ENCODE measurements at places on chromosomes 3 and 15.
A peak's percentile ranks its signal among the peaks of the same experiment; 100 is the strongest.

DNA sequence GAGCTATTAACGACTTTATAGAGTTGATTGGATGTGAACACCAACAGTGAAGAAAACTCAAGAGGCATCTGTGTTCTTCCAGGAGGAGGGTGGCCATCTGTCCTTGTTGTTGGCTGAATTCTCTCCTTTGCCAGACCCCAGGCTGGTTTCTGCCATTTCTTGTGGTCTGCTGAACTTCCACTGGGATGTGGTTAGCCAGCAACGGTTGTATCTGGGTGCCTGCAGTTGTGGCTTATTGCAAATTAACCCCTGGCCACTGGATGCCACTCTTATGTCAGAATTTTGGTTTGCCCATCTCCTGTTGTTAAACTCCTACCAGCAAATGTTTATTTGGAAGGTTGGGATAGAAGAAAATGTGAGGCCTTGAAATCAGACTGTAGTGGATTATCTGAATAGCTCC, 163.6 kb upstream of the TBC1D5 start:
- DNase-seq: no peak

DNA sequence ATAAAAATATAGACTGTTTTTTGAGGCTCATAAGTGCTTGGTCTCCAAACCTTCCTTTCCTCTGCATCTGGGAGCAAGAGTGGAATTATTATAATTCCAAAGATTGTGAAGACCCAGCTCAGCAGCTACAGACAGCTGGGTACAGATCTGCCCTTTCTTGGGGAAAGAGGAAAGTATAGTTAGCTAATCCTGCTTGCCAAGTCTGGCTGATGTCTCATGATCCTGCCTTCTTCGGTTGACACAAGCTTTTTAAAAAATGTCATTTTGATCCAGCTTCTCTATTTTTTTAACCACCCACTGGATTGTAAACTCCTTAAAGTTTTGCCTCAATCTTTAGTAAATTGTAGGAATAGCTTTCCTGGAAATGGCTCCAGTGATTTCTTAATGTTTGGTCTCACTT, 181.1 kb downstream of the LRTM1 start:
- no peak for DNase-seq

DNA sequence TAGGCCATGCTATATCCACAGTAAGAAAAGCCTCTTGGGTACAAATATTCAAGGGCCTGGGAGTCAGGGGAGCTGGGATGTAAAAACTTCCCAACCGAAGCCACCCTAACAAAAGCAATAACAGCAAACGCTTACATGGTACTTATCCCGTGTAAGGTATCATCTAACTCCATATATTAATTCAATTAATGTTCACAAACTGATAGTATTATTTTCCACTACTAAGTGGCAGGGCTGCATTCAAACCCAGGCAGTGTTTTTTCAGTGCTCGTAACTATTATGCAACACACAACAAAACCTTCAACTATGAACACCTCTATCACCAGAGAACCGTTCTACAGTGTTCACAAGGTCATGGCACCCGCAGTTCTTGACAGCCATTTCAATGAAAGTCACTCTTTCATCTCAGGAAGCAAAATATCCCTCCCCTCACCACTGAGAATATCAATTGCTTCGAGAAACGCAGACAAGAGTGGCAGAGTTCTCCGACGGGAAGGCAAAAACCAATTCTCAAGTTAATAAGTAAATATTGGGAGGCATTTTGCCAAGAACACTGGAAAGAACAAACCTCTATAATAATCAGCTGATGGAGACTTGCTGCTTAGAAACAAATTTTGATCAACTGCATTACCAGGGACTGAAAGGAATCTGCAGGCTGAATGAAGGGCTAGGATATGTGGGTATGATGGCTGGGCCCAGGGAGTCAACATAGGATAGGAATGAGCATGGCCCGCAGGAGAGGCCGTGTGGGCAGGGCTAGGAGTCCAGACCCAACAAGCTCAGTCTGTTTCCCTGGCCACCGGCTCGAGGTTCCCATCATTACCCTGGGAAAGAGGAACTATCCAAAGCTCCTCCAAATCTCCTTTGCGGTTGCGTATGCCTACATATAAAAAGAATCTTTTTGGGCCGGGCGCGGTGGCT, 72.3 kb downstream of the XXYLT1 start:
- no peak for DNase-seq

DNA sequence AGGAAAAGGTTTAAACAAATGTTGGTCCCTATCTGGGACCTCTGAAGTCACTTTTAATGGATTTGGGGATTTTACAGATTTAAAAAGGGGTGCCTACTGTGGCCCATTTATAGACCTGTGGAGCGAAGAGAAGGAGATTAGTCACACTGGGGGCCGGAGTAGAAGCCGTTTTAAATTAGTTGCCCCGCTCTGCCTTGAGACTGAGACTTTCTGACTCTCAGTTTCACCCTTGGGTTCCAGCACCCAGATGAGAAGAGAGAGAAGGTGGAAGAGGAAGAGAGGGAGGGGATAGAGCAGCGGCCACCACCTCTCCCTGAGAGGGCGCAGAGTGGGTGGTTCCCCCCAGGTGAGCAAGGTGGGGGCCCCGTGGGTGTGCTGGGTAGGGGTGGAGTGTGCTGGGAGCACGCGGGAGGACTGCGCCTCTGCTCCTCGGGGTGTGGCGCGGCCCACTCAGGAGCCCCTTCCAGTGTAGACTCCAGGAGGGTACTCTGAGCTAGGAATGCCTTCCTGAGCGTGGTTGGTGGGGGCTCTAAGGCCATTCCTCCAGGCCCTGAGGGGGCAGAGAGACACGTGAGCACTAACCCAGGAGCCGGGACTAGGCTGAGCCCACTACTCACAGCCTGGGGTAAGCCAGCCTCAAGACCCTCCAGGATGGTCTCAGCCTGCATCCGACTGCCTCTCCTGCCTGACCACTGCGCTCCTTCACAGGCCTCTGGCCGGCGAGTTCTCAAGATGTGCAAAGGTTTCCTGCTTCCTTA, 32.6 kb upstream of the RAB6B start:
- no peak for DNase-seq

- DNase-seq: no peak
Observed at GRCh38 chr3:191123946-191124345, 75.1 kb upstream of the OSTN start.

- DNase-seq: no peak
Observed at GRCh38 chr3:153313302-153313965, 151.4 kb downstream of the RAP2B start.

DNA sequence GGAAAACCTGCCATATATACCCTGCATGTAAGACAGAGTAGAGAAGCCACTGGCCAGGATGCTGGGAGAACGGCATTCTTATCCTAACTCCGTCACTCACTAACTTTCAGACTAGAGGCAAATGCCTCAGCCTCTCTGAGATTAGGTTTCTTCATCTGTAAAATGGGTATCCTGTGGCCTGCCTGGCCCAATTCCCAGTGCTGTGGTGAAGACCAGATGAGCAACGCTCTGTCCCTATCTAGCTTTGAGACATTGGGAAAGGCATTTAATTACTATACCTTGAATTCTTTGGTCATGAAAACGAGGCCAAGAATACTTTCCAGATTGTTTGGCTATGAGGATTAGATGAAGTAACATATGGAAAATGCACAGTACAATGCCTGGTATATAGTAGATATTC, 35.9 kb downstream of the CEMIP start:
- DNase-seq: no peak

DNA sequence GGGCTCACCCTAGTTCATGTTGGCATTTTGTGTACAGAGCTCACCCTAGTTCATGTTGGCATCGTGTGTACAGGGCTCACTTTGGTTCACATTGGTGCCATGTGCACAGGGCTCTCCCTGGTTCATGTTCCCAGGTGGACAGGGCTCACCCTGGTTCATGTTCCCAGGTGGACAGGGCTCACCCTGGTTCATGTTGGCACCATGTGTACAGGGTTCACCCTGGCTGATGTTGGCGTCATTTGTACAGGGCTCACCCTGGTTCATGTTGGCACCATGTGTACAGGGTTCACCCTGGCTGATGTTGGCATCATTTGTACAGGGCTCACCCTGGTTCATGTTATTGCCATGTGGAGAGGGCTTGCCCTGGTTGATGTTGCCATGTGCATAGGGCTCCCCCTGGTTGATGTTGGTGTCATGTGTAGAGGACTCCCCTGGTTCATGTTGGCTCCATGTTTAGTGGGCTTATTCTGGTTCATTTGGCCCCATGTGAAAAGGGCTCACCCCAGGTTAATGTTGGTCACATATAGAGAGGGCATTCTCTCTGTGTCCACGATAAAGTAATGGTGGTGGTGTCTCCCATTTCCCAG, 31.7 kb upstream of the NR2C2 start:
- no peak for DNase-seq

DNA sequence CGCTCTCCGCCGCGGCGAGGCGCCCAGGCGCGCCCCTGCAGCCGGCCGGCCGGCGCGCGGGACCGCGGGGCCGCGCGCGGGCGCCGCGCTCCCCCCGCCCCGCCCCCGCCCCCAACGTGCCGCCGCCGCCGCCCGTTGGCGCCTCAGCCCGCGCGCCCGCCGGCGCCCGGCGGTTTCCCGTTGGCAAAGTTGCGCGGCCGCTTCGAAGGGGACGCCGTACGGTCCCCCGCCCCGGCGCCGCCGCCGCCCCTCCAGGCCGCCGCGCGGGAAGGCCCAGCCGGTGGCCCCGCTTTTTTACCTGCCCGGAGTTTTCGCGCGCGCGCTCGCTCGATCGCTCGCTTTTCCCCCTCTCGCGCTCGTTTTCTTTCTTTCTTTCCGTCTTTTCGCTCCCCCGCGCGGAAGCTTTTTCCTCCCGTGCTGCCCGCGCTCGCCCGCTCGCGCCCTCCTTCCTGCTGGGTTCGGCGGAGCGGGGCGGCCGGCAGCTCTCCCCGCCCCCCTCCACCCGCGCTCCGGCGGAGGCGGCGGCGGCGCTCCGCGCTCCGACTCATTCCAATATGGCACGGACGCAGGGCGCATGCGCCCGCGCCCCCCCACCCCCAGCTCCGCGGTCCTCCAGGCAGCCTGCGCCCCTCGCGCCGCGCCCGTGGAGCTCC, at the start of gene SFMBT1:
Gene SFMBT1 (minus strand): TSS at position 556 of the 653 bp plus-strand sequence. CDS start 76,945 bp downstream, outside the sequence.
- DNase-seq: peak; percentile 47

DNA sequence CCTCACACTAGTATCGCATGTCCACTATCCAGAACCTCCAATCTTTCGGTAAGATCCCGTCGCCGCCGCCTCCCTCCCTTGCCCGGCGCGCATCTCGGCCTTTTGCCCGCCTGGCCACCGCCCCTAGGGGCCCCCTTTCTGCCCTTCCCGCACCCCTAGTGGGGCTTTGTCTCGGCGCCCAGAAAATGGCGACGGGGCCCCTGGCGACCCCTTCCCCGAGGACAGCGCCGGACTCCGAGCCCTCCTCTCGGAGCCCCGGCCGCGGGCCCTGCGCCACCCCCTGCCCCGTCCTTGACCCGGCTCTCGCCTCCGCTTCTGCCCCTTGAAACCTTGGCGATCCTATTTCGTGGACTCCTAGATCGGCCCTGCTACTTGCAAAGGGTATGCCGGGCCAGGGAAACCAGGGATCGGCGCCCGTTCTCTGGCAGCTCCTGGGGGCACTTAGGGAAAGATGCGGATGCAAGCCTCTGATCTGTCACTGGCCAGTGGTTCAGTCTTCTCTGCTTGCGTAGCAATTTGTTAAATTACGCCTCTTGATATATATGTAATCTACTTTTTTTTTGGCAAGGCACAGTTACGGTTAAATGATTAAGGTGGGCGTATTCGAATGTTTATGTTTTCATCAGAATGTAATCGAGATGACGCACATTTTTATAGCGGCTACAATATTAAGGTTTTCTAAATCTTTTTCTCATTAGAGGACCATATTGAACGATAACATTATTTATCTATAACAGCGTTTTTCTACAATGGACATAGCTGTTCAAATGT, 603 bp downstream of the EIF1B start:
- no peak for DNase-seq

DNA sequence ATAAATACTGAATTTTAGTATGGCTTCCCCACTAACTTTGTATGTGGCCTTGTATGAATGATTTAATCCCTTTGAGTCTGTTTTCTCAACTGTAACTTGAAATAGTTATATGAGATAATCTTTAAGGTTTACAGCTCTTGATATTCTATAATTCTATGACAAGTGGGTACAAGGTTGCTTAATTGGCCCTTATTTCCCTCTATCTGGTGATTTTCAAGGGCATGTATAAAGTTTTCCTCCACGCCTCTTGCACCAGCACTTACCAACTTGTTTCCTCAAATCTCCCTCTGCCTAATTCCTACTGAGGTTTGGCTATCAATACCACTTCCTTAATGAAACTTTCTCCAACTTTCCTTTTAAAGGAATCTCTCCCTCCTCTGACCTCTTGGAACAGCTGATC, 112.9 kb downstream of the ISL2 start:
- DNase-seq: no peak

- no peak for DNase-seq
Observed at GRCh38 chr3:62918131-62918530, 42.9 kb upstream of the CADPS start.

- DNase-seq: no peak
Observed at GRCh38 chr3:80997622-80998021, 763.8 kb downstream of the GBE1 start.

Data from activated naive CD8-positive, alpha-beta T cell treated with anti-CD3 and anti-CD28 coated beads, Interleukin-2, amount 50 U/mL, for 16 hours (primary cell).